CMK (cell line): ENCODE measurements at places on chromosomes 2 and 18.

- DNase-seq = no peak
Observed at GRCh38 chr2:7471185-7471584, 554.0 kb downstream of the RNF144A start.

GRCh38 chr18:48956356-48956755 is 5.6 kb upstream of the SMAD7 start:
- no peak for DNase-seq

- DNase-seq = no peak
Observed at GRCh38 chr18:9669016-9669415, 39.1 kb upstream of the RAB31 start.

DNA sequence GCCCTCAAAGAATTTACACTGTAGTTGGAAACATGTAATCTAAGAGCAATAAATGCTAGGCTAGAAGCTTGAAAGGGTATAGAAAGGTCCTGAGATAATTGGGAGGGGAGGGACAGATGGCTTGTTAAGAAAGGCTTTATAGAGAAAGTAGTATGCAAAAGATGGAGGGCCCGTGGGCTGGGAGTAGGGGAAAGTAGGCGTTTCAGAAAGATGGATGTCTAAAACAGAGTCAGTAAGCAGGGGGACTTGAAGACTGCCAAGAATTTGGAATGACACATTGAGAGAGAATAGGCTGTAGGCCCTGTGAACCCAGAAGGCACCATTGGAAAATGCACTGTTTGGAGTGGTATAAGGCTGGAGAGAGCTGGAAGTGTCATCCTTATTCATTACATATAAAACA is 822 bp downstream of the PSMG2 start:
- no peak for DNase-seq

GRCh38 chr2:183950673-183951072 is 647.7 kb upstream of the ZNF804A start:
- DNase-seq = no peak

DNA sequence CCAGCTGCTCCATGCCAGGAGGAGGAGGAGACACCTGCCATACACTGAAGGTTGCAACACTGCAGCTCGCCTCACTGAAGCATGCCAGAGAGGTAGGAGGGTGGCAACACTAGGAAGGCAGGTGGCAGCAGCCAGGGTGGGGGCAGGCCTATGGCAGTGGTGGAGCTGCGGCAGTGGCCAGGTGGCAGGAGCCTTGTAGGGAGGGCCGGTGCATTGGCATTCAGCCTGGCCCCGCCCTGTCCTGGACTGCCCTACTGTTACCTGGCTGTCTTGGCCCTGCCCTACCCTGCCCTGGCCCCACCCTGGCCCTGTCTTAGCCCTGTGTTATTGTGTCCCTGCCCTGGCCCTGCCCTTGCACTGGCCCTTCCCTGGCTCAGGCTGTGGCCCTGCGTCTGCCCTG is 7.4 kb upstream of the ANKRD62 start:
- no peak for DNase-seq

DNA sequence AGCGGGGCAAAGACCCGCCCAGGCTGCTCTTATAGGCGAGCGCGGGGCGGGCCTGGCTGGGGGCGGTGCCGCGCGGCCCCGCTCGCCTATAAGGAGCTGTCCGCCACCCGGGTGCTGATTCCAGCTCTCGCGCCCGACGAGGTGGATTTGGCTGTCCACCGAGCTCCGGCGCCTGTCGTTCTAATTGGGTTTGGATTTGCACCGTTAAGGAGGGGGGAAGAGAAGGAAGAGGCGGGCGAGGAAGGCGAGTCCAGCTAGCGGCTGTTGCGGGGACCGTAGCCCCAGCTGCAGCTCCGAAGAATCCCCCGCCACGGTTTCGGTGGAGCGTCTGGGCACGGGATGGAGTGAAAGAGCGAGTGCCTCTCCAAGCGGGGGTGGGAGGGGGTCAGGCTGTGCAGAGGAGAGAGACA is at the start of gene CNTNAP5:
CNTNAP5 (plus strand) TSS at position 117 of the 410 bp plus-strand sequence. CDS start 364 bp downstream, outside the sequence.
- DNase-seq = no peak

DNA sequence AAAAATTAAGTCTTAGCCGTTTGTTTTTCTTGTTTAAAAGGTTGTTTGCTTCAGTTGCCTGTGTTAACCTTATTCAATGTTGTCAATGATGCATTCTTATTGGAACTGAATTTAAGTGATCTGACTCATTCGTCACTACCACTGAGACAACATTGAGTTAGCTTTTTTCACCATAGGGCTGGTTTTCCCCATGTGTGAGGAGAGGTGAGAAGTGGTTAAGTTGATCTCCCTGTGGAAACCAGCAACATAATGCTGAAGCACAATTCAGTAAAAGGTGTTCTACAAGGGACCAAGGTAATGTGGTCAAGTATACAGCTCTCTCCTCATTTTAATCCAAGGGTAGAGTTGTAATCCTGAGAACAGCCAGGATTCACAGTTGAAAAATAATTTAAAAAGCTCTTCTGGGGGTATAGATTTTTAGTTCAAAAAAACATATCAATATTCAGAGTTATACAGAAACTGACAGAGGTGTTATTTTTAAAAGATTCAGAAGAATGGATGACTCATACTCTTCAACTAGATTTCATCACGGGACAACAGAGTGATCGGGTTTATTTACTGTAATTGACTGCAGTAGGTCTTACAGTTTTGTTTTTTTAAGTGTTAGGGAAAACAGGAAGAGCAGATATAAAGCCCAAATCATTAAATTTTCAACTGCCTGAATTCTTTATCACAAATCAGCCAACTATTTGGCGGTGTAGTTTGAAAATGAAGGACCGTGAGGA is 12.6 kb downstream of the NOP58 start:
- no peak for DNase-seq

DNA sequence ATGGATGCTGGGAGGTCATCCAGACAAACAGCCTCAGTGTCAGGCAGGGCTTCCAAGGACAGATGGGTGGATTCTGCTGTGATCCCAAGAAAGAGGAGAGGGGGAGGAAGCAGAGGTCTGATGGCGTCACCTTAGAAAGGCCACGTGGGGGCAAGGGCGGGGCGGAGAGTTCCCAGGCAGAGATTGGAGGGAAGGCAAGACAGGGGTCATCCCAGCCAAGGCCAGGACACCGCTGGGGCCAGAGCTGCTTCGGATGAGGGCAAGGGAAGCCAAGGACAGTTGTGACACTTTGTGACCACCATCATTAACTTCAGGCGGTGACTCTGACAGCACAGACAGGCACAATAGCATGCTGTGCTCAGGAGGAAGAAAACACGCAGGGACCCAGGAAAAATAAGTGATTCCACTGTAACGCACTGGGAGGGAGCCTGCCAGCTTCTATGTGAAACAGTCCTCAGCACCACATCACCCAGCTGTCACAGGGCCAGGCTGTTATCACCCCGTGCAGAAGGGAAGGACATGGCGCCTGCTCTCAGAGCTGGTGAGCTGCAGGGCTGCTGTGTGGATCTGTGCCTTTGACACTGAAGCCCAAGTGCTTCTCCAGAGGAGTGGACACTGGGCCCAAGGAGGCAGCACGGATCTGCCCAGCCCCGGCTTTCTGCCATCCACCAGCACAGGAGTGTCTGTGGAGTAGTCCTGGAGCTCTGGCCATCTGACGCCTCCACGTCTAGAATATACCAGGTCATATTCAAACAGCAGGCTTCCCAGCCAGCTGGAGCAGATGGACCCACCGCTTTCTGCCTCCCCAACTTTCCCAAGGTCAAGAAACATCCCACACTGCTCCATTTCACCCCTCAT is 204.1 kb downstream of the NDUFA10 start:
- no peak for DNase-seq

DNA sequence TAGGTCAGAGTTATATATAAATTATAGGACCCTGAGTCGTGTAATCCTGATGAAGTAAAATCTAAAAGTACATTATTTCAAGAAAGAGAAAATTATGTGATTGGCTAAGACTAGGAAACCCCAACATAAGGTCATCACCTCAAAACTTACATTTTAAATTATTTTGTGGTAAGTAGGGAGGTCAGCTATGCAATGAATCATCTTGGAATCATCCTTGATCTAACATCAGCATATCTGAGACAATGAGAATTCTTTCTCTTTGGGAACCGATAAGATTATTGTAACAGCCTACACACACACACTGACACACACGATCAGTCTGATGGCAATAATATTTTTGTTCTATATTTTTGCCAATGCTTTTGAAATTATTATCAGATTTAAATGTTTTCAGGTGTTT is 904.8 kb upstream of the CHAC2 start:
- DNase-seq = no peak

GRCh38 chr2:181364492-181365170 is 92.6 kb upstream of the ITGA4 start:
- DNase-seq = no peak

DNA sequence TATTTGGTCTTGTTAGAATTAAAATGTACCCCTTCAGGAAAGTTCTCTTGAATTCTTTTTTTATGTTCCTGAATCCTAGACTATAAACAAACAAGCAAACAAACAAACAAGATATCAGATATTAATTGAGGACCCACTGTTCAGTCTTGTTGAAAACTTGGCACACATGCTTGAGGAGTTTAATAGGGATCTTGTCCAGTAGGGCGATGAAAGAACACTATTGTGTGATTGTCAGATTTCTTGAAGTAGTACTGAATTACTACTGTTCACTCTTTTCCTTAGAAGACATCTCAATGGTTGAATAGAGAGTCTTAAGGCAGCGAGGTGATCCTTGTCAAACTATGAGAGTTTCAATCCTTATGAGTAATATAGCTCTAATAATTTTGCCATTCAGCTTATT is 130.2 kb downstream of the PTPRM start:
- no peak for DNase-seq

DNA sequence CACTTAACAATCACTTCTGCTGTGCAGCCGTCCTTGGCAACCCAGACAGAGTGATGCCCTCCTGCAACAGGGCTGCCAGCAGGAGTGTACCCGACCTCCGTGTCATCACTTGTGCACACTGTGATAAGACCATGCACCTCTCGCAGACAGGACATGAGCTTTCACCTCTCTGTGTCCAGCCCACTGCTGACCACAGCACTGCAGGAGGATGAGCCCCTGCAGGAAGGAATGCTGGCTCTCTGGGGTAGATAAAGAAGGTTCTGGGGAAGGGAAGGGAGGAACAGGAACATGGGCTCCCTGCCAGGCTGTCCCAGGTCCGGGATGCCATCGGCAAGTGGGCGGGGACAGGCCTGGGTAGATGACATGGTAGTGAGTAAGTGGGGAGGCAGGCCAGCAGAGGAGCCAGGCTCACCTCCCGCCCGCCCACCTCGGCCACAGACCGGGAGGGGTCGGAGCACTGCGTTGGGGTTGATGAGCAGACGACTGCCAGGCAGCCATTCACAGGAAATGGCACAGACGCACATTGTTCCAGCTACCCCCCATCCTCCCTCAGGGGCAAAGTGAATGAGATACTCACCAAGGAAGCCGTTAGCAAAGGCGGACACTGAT is 18.6 kb upstream of the COL6A3 start:
- DNase-seq = peak; percentile 26

DNA sequence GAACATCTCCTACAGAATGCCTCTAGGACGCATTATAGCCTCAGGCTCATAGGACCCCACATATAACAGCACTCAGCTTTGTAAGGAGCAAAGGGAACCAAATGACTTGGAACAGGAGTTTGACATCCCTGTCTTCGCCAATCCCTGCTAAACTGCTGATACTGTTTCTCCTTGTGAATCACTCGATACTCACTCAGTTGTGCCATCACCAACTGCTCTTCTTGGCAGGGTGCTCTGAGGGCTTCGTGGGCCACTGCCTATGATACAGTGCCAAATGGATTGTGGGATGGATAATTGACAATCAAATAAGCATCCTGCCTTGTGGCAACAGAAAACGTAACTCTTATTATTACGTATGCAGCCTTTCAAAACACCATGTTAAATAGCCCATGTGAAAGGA is 396.3 kb downstream of the RIT2 start:
- no peak for DNase-seq

- DNase-seq = no peak
Observed at GRCh38 chr2:184304006-184304405, 294.3 kb upstream of the ZNF804A start.

GRCh38 chr18:44411262-44411905 is 269.3 kb upstream of the SETBP1 start:
- no peak for DNase-seq

DNA sequence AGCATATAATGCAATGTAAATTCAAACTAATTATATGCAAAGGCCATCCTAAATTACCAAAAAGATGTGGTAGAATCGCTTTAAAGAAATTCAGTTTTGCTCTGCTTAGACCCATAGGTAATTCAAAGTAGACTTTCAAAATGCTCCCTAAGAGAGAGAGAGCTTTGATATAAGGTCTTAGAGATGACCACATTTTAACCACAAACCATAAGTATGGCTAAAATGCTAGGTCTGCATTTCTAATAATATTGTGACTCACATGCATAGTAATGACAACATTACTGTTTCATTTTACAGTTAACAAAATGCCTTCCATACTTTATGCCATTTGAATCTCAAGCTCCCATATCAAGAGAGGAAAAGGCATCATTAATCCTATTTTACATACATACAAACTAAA is 144.5 kb downstream of the RAD51AP2 start:
- DNase-seq = no peak

GRCh38 chr2:141630407-141630930 is 500.3 kb downstream of the LRP1B start:
- DNase-seq = no peak

GRCh38 chr2:3182848-3183247 is 194.8 kb downstream of the EIPR1 start:
- DNase-seq = no peak

DNA sequence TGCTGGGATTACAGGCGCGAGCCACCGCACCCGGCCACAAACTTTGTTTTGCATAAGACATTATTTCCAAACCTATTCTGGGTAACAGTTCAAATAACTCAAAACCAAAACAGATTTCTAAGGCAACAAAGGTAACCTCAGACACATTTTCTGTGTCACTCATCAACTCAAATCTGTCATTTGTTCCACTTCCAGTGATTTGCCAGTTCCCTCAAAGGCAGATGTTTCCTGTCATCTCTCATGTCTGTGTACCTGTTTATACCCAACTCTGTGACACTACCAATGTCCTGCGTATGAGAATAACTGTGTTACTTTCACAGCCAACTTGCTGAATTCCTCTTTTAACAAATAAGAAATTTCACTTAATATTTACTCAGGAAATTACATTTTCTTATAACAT is 54.4 kb downstream of the SCN3A start:
- no peak for DNase-seq

GRCh38 chr2:105806996-105807395 is 62.3 kb downstream of the NCK2 start:
- DNase-seq = no peak

DNA sequence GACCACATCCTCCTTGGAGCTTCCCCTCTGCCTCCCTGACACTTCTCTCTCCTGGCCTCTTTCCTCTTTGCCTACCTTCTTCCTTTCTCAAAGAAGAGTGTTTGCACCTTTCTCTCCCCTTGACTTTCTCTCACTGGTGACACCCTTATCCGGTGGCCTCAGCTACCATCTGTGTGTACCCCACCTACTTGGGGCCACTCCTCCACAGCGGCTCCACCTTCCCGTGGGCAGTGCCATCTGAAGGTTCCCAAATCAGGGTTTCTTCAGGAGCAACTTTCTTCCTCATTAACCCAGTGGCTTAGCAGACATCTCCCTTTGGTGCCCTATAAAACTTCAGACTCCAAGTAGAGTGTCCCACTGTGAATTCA is 5.3 kb upstream of the NCL start:
- no peak for DNase-seq

GRCh38 chr18:46338766-46339165 is 234.6 kb downstream of the HAUS1 start:
- DNase-seq = no peak
